ENCODE measurements at places on chromosomes 11 and 22.

DNA sequence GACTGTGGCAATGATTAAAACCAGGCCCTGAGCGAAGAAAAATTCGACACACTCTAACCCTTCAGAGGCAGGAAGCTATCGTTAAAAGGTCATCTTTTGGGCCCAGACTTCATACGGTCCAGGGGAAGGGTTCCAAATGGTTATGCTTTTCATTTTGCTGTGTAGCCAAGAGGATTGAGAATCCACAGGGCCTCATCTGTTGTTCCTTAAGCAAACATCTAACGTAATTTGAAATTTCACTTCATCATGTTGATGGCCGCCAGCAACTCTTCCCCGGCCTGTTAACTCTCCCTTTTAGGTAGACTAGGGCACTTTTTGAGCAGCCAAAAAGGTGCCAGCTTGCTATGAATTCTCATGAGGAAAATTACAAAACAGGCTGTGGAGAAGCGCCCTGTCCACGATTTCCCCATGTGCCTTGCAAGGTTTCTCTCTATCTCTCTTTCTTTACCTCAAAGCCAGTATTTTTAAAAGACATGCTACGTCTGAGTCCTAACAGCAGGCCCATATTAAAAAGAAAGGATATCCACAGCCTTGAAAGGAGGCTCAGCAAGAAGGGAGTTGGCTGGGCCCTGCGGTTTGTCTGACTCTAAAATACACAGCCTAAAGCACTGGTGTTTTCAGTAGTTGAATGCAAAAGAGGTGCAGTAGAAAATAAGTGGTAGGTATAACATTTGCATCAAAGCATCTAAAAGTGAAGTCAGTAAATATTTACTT is 356.3 kb upstream of the NARS2 start:
- DNase-seq = no peak

DNA sequence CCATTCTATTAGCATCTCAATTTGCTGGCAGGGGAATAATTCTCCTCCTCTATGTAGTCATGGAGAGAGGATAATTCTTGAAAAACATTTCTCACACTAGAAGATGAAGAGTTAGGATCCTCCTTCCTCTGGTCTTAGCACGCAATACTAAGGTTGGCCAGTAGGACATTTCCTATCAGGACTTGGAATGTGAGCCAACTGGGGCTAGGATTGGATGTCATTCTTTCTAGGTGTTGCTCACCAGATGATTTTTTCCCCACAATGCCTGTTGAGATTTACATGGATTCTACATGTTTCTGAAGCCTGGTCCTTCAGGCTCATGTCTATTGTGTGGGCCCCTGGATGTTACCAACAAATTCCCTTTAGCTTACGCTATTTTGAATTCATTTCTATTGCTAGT is 28.0 kb downstream of the SLN start:
- DNase-seq = no peak

DNA sequence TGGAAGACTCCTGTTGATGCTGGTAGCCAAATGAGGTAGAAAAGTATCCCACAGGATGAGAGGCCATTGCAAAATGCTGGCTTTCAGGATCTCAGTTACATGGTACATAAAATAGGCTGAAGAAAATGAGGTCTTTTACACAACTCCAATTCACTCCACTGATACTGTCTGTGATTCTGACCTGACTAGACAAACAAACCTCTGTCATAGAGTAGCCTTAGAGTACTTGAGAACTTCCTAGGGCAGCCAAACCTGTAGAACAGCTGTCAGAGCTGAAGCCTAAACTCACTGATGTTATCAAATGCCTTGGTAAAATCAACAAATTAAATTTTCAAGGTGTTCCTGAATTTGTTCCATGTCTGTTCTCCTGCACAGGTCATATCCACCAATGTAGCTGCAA is 26.2 kb upstream of the POGLUT3 start:
- no peak for DNase-seq

GRCh38 chr22:34416022-34416860 is 496.0 kb upstream of the LARGE1 start:
- no peak for DNase-seq

DNA sequence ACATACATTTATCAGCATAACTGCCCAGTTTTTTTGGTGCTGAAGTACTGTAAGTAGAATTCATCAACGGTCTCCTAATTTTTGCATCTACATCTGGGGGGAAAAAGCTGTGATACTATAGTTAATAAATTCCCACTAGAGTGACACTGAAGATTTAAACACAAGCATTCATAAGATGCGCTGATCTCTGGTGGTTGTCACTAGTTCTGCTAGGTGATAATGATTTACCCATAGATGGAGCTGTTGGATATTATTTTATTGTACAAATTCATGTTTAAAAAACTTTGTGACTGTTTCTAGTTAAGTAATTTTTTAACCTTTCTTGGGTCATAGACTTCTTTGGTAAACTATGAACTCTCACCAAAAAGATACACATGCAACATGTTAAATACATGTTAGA is 106.6 kb downstream of the EMSY start:
- DNase-seq = no peak

GRCh38 chr11:106957030-106957482 is 61.2 kb downstream of the GUCY1A2 start:
- no peak for DNase-seq

- no peak for DNase-seq
Measured at GRCh38 chr22:37148742-37149665, 712 bp downstream of the IL2RB start.

- DNase-seq = no peak
Measured at GRCh38 chr22:19058713-19059451, 63.3 kb downstream of the DGCR2 start.

GRCh38 chr22:49658902-49659280 is 168.8 kb downstream of the BRD1 start:
- DNase-seq = no peak

DNA sequence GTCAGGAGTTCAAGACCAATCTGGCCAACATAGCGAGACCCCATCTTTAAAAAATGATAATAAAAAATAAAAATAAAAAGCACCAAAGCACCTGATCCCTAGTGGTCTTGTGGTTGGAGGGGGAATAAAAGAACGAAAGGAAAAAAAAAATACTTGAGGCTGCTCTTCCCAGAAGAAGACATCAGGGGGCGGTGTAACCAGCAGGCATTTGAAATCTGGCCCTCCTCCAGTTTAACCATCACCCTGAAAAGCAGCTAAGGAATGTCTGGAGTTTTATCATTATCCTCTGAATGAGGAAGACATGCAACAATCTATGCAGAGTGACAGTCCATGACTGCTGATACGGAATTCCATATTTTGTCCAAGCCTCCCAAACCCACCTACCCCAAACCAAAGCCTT is 5.6 kb upstream of the KCTD17 start:
- no peak for DNase-seq

GRCh38 chr11:113553235-113553634 is 78.0 kb upstream of the DRD2 start:
- DNase-seq = no peak

- no peak for DNase-seq
Measured at GRCh38 chr11:8213376-8213775, 44.6 kb upstream of the RIC3 start.

DNA sequence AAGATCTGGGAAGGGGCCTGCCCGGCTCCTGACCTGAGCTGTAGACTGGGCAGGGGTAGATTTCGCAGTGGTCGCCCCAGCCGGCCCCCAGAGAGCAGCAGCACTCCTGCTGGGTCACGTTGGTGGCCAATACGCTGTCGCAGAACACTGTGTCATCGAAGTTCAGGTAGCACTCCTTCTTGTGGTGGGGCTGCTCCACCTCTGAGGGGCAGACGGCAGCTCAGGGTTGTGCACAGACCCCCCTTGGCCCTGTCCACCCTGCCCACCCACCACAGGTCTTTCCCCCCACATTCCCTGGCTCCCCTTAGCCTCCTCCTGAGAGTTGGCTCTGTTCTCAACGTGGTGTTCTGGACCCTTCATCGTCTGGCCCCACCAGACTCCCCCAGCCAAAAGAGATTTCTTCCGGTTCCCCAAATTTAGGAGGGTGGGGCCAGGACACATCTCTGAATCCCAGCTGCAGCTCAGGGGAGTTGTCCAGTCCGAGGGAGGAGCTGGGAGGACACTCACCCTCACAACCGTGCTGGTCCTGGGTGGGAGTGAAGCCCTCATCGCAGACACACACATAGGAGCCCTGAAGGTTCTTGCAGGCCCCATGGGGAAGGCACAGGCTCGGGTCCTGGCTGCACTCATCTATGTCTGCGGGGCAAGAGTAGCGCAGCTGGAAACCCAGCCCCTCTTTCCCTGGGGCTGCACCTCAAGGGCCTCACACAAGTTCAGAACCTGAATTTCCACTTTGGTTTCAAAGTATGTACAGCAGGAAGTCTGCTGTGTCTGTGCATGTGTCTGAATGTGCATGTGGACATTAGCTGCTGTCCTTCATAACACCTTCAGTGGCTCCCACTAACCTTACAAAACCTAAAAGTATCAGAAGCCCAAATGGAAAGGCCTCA is 16.5 kb downstream of the SCYL1 start:
- no peak for DNase-seq

DNA sequence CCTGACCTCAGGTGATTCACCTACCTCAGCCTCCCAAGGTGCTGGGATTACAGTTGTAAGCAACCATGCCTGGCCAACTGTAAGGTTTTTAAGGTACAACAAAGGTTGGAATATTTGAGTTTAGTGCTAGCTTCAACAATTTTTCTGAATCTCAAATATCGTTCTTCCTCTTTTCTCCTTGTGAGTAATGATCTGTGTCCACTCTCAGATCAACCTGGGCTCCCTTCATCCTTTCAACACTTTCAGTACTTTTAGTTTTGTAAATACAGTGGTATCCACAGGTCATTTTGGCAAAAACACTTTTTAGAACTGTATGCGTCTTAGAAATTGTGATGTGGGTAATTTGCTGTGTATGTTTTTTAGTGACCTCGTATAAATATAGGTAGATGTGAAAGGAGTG is 7.9 kb downstream of the PACS1 start:
- no peak for DNase-seq

DNA sequence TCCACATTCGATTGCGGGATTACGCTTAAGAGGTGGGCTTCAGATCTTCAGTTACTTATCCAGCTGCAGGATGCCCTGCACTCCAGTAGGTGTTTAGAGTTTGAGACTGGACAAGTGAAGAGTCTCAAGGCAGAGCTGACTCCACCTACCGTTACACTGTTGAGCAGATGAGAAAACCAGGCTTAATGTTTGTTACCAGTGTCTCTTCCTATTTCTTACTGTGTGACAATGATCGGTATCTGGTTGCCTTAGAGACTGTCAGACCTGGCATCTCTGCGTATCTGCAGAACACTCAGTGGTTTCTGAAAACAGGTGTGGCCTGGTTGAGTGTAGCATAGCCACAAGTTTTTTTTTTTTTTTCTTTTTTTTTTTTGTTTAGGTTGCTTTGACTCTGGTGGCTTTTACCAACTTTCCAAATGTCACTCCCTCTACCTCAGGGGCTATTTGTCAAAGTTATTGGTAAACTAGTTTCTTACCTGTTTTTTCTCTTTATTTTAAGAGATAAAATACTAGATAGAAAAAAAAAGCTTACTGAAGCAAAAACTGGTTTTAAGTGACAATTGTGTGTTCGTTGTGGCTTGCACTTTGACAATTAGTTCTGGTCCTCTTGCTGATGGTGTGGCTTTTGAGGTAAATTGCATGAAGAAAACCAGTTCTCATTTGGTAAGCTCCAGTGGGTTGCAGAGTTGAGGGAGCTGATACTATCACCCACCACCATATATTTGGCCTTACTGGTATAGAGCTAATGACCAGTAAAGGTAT is 284.8 kb downstream of the ETS1 start:
- DNase-seq = peak; percentile 58

- no peak for DNase-seq
Measured at GRCh38 chr11:88103337-88104206, 71.7 kb downstream of the RAB38 start.

DNA sequence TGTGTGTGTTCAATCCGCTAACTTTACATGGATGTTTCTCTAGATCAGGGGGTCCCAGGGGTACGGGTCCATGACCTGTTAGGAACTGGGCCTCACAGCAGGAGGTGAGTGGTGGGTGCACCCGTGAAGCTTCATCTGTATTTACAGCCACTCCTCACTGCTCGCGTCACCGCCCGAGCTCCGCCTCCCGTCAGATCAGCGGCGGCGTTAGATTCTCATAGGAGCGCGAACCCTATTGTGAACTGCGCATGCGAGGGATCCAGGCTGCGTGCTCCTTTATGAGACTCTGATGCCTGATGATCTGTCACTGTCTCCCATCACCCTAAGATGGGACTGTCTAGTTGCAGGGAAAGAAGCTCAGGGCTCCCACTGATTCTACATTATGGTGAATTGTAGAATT is 31.9 kb downstream of the MRGPRD start:
- no peak for DNase-seq

DNA sequence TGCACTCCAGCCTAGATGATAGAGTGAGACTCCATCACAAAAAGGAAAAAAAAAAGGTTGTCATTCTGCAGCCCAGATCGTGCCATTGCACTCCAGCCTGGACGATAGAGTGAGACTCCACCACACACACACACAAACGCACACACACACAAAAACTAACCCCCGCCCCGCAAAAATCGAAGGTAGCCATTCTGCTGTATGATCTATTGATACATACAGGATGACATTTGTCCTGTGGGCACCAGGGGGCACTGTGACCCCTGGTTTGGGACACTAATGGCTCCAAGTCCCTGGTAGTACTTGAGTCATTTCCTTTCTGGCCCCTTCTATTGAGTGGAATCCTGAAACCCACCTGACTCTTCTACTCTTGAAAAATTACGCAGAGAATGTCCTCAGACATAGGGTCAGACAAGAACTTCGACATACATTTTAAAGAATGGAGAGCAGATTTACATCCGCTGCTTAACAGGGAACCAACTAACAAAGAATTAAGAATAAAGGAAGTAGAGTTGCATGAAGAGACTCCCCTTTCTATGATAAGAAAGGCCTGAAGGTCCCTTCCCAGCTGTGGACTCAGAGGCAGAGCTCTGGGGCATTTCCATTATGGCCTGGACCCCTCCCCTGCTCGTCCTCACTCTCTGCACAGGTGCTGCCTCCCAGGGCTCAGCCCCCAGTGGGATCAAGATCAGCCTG is 35.0 kb upstream of the PRAME start:
- DNase-seq = peak; percentile 19

GRCh38 chr11:36131721-36132397 is 157.4 kb downstream of the COMMD9 start:
- no peak for DNase-seq

DNA sequence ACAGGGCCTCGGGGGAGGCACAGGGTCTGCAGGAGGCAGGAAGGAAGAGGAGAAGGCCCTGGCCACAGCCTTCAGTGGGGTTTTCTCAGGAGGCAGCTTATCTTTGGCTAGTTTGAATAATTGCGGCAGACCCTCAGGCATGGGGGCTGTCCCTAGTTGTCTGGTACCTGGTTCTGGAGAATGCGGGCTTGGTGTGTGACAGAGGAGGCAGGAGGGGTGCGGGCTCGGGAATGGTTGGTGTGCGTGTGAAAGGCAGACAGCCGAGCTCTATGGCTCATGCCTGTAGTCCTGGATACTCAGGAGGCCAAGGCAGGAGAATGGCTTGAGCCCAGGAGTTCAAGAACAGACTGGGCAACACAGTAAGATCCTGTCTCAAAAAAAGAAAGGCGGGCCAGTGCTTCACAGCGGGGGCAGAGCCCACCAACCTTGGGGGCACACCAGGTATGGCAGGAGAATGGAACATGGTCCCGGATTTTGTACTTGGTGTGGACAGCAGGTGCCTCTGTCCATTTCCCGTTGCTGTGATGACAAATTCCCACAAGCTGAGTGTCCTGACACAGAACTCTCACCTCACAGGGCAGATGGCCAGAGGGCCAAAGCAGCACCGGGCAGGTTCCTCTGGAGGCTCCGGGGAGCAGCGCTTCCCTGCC is 640.6 kb downstream of the TBC1D22A start:
- DNase-seq = no peak

GRCh38 chr22:26852176-26852575 is 194.8 kb downstream of the MIAT start:
- no peak for DNase-seq

- no peak for DNase-seq
Measured at GRCh38 chr11:68684385-68685356, at the start of gene GAL. Gene GAL (plus strand): TSS chr11:68684544. CDS start chr11:68684924, 380 bp downstream.

Measured in stimulated activated CD4-positive, alpha-beta T cell treated with anti-CD3 and anti-CD28 coated beads, Interleukin-1b, Interleukin-23, amount 100 ng/mL, for 1 hour (primary cell).